ENCODE measurements at places on chromosomes 4 and X.

GRCh38 chr4:71229477-71230270 lies 109.1 kb upstream of the SLC4A4 start:
- DNase-seq = no peak

GRCh38 chrX:110851780-110852179 lies 56.2 kb upstream of the CHRDL1 start:
- no peak for DNase-seq

GRCh38 chrX:9196961-9197640 lies 163.2 kb upstream of the FAM9B start:
- no peak for DNase-seq

DNA sequence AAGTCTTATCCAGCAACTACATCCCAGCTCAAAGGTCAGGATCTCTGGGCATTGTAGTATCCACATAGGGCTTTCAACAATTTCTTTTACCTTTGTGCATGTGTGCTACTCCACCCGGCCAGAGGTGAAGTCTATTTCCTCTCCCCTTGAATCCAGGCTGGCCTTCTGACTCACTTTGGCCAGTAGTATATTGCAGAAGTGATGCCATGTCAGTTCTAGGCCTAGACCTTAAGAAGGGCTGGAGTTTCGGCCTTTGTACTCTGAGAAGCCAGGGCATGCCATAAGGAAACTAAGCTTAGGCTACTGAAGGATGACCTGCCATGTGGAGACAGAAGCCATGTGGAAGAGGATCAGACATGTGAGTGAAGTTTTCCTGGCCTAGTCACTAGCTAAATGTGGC lies 191.2 kb upstream of the ATP6AP2 start:
- DNase-seq = no peak

DNA sequence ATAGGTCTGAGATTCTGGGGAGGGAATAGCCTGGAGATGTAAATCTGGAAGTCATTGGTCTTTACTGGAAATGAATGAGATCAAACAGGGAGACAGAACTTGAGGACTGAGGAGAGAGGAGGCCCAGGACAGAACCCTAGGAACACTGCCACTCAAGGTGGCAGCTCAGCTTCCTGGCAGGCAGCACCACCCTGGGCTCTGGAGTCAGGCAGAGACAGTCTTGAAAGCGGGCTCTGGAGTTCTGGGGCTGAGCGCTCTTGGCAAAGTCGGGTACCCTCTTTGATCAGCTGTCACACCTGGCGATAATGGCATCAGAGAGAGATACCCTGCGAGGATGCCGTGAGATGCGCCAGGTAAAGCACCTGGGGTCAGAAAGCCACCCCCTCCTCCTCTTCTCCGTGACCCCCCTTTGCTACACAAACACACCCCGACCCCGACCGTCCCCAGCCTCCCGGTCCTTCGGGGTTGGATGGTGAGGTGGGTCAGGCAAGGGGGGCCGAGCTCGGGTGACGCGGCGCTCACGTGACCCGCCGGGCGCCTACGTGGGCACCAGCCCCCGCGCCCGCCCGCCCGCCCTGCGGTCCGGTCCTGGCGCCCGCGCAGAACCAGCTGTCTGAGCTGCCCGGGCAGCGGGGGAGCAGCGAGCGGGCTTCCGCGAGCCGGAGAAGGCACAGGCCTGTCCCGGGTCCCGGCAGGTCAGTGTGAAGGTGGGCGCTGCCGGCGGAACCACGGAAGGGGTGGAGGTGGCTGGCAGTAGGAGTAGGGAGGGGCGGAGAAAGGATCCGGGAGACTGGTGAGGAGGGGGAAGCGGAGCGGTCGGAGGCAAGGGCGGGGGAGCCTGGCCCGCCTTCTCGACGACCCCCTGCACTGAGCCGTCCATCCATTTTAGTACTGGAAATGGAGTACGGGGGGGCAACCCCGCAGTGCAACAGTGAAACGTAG lies at the start of gene TCEAL3:
Gene TCEAL3 (plus strand): TSS at position 600 of the 942 bp plus-strand sequence. CDS start 1,102 bp downstream, outside the sequence.
- DNase-seq = peak; percentile 33
